ENCODE measurements at places on chromosomes 1 and 21.

- DNase-seq, result peak; percentile 29
Measured at GRCh38 chr1:45945426-45945825, 142.0 kb downstream of the MAST2 start.

DNA sequence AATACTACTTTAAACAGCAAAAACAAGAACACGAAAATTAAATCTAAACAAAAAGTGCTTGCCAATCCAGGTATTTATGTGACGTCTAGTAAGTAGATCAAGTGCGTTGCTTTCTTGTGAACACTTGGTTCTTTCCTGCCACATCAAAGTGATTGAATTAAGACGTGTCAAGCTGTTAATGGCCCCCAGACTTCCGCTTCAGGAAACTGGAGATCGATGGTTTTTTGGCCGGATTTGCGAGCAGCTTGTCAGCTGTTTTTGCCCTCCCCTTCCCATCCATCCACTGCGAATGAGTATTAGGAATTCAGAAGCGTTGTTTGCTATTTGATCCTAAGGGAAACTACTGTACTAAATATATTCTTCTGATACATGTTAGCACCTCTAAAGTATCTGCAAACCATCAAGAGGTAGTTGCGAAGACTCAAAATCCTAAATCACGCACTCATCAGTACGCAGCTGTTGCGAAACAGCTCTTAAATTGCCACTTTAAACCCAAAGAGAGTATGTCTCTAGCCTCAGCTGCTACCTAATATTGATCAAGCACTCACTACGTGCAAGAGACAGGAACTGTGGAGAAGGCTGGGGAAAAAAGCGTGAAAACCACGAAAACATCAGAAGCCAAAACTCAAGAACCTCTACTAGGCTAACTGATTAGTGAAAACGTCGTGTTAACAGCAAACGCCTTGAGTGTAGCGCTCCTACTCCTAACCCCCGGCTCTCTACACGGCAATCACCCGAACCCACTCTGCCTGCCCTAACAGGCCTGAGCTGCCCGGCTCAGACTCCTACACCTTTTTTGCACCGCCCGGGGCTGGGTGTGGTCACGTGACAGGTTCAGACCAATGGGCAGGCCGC is 473 bp upstream of the BRDT start:
- DNase-seq, result no peak

DNA sequence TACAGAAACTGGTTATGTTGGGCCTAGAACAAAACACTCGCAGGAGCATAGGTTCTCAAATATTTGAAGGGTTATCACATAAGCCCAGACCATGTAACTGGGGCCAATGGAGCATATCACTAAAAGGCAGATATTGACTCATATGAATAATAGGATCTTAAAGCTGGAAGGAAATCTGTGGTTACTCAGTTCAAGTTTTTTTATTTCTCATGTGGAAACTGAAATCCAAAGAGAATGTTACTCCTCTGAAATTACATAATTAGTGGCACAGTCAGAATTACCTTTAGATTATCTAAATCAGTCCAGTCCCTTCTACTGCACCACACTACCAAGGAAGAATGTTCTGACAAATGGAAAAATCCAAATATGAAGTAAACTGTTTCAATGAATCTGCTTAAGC is 12.0 kb downstream of the SLAMF8 start:
- no peak for DNase-seq

DNA sequence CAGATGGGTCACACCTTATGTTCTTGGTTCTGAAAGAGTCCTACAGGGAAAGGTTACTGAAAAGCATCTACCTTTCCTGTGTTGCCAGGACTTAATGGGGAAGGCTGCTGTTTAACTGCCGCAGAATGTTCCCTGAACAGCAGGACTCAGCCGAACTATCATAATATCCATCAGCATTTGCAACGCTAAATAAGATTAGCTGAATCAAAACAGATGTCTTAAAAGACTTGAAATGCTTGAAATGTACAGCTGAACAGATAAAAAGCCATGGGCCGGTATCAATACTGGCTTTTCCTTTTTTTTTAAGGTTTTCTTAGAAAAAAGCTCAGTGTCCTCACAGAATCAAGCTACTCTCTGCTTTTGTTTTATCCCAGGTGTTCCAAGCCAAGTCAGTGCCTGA is 19.7 kb upstream of the ATP13A2 start:
- DNase-seq, result no peak

GRCh38 chr1:226066415-226067078 is 4.0 kb downstream of the H3-3A start:
- peak; percentile 8 for DNase-seq

- DNase-seq, result no peak
Measured at GRCh38 chr1:51443555-51443954, 75.5 kb downstream of the EPS15 start.

- no peak for DNase-seq
Measured at GRCh38 chr1:180494370-180494769, 8.0 kb downstream of the ACBD6 start.

GRCh38 chr1:231817801-231818200 is 191.2 kb downstream of the DISC1 start:
- DNase-seq, result no peak

- no peak for DNase-seq
Measured at GRCh38 chr1:53349968-53350852, 22.3 kb upstream of the LRP8 start.

DNA sequence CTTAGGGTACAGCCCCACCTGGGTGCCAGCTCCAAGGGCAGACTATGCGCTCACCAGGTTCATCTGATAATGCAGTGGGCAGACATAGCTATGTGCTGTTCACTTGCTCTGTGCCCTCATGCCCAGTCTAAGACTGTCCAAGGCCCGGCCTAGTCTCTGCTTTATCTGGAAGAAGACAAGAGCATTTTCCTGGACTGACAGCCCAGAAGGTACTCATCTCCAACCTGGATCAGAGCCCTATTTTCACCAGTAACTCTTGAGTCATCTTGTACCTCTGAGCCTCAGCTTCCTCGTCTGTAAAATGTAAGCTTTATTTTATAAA is 28.5 kb upstream of the LRRC8C start:
- DNase-seq, result no peak

DNA sequence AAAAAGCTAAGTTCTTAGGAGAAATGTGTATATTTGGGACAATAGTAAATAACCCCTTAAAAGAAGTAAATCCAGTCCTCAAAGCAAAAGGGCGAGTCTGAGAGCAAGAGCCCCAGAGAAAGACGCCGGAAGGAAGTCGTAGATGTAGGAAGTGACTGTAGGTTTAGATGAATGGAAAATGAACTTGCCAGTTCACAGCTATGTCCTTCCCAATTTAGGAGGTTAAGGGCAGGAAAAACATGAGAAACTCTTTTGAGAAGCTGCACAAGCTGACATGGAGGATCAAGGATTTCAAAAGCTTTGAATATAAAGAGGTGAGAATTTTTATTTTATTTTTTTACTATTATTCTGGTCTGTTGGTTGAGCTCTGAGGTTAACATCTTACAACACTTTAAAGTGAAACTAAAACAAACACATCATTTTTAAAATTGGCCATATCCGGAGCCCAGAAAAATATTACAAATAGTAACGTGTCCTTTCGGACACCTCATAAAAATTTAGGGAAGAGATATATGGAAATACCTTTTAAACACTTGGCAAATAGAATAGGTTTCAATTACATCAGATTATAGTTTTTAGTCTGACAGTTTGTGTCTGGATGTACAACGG is 1178.6 kb downstream of the MRPL39 start:
- no peak for DNase-seq

GRCh38 chr1:11345971-11346715 is 73.1 kb downstream of the UBIAD1 start:
- no peak for DNase-seq

DNA sequence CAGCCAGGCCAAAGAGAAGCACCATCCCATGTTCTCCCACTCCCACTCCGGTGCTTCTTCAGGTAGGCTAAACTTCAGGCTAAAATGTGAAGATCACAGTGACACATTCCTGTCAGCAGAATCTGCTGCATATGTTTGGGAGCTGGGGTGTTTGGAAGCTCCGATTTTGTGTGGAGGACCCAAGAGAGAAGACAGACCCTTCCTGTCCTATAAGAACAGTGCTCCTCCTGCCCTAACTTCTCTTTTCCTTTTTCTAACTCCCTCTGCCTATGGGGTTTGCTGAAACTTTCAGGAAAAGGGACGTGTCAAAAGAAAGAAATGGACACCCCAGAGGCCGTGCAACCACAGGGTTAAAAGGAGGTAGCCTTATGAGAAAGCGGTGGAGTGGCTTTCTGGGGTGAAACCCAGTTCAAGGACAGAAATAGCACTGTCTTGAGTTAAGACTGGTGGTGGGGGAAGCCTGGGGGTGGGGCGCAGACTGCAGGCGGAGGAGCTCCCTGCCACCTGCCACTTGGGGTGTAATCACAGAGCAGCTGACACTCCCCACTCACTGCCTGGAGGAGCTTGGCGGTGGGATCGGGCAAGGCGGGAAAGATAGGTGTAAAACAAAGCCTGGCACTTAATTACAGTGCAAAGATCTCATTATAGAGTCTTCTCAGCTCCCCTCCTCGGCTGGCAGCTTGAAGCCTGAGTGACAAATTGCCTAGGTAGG is 645 bp upstream of the TLR5 start:
- no peak for DNase-seq

DNA sequence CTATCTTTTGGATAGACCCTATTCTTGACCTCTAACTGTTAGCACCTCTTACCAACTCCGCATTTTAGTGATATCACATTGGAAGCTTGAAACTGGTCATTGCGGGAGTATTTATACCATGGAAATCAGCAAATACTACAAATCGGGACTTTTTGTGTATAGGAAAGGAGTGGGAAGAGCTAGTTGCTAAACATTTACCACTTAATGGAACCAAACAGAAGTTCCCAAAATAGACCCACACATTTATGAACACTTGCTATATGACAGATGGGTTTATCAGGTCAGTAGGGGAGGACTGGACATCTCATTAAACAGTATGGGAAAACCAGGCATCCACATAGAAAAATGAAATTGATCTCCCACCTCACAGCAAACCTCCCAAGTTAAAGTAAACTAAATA is 29.4 kb downstream of the PHC2 start:
- DNase-seq, result no peak

DNA sequence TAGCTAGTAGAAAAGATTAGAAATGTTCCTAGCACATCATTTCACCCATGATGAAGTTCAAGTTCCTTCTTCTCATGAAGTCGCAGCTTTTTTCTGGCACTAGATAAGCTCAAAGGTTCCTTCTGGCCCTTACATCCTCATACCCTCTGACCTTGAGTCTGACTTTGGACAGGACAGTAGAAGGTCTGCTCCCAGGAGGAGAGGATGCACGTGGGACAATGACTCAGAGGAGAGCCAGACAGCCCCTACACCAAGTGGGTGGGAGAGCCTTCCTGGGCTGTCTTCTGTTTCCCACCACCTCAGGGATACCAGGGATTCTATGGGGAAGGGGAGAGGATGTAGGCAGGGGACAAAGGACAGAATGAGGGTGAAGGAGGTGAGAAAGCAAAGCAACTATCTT is 86.0 kb downstream of the HHIPL2 start:
- peak; percentile 7 for DNase-seq

GRCh38 chr1:29389533-29390041 is 153.3 kb downstream of the PTPRU start:
- DNase-seq, result no peak

GRCh38 chr1:155126556-155127104 is 1.0 kb upstream of the EFNA1 start:
- DNase-seq, result peak; percentile 38

GRCh38 chr1:112446411-112446810 is 50.4 kb downstream of the CTTNBP2NL start:
- DNase-seq, result no peak

- no peak for DNase-seq
Measured at GRCh38 chr1:156063997-156064285, 3.0 kb downstream of the RAB25 start.

DNA sequence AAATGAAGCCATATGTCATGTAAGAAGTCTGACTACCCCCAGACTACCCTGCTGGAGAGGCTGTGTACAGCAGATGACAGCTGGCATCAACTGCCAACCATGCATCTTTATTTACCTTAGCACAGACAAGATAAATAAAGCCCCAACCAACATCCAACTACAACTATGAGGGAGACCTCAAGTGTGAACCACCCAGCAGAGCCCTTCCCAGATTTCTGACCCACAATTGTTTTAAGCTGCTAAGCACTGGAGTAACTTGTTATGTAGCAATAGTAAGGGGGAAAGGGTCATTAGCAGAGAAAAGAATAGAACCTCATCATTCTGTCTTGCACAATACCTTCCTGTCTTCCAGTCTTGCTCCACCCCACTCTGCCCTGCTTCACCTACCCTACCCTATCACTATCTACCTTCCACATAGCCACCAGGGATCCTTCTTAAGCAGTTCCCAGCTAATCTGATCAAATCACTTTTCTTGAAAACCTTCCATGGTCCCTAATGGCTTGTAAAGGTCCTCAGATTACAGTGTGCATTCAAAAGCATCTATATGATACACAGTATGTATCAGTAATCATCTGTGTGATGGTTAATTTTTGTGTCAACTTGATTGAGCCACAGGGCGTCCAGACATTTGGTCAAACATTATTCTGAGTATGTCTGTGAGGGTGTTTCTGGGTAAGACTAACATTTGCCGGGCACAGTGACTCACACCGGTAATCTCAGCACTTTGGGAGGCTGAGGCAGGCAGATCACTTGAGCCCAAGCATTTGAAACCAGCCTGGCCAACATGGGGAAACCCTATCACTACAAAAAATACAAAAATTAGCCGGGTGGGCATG is 19.6 kb upstream of the RBM15 start:
- no peak for DNase-seq

GRCh38 chr1:2415801-2416208 is 3.4 kb upstream of the PEX10 start:
- no peak for DNase-seq

DNA sequence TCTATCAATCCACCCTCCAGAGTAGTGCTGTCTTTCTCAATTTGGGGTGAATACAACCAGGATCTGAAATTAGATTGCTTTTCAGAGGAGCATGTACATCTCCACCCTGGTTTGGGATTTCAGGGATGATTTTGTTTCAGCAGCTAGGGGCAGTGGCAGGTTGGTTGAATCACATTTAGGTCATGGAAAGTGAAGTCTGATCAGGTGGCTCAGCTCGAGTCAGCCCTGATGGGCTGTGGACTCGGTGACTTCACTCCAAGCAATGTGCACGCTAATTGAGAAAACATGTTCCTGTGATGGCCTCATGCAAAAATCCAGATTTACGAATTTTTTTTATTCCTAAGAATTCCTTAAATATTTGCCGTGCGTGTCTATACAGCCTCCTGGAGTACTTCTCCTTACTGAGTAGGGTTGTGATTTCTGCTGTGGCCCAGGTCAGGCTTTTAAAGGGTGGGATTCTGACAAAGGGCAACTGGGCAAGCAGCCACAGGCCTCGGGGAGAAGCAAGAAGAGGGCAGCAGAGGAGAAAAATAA is 7.5 kb downstream of the NGF start:
- peak; percentile 86 for DNase-seq

DNA sequence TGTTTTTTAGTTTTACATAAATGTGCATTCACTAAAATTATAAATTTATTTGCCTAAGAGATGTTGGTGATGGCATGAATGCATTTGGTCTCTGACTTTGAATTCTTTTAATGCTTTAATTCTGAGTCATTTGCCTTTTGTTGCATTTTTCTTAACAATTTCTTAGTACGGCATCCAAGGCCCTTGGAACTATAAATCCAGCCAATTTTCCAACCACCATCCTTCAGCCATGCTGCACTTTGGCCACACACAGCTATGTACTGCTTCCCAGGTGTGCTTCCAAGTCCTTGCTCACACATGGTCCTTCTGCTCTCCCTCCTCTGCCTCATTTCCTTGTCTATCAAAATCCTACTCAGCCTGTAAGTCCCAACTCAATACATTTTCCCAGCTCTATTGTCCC is 161.0 kb downstream of the DHRS3 start:
- no peak for DNase-seq

- peak; percentile 59 for DNase-seq
Measured at GRCh38 chr1:98468111-98468717, 193.3 kb upstream of the SNX7 start.

GRCh38 chr1:36609241-36610027 is 126.7 kb upstream of the CSF3R start:
- peak; percentile 34 for DNase-seq
